Cortex of kidney (tissue), 1 donor: ENCODE measurements at places on chromosomes 7 and 10.

GRCh38 chr10:52276986-52277385, 37.1 kb upstream of the DKK1 start:
- DNase-seq = no peak

GRCh38 chr7:148556892-148557291, 33.7 kb upstream of the C7orf33 start:
- no peak for DNase-seq

DNA sequence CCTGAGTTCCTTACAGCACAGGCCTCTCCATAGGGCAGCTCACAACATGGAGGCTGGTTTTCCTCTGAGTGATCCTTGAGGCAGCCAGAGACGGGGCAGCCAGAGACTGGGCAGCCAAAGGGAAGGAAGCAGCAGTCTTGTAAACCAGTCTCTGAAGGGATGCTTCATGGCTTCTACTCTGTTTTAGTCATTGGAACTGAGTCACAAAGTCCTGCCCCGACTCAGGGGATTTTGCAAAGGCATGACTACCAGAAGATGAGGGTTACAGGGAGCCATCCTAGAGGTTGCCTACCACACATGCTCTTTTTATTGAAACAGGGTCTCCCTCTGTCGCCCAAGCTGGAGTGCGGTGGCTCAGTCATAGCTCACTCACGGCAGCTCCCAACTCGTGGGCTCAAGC, 44.4 kb upstream of the COMMD3 start:
- DNase-seq = no peak

GRCh38 chr7:131231381-131232220, 96.1 kb upstream of the MKLN1 start:
- no peak for DNase-seq

GRCh38 chr7:151696721-151697514, 177.2 kb upstream of the RHEB start:
- no peak for DNase-seq

DNA sequence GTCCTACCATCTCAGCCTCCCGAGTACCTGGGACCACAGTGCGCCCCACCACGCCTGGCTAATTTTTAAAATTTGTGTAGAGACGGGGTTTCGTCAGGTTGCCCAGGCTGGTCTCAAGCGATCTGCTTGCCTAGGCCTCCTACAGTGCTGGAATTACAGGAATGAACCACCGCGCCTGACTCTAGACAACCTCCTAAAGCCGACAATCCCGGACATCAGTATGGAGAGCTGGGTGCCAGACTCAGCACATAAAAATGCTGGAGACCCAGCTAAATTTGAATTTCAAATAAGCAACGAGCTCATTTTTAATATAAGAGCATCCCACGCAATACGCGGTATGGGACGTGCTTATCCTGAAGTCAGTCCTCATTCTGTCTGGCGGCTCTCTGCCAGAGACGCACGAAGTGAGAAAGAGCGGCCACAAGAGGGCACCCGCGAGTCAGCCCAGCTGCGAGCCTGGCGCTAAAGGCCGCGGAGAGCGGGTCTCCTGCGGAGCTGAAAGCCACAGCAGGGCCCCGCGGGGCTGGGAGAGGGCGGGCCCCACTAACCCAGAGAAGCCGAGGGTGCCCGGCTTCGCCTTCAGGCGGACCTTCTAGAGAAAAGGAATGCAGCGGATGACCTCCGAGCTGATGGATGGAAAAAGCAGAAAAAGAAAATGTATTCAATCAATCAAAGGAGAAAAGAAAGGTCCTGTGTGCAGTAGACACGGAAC, 7.0 kb downstream of the CALY start:
- DNase-seq = no peak

DNA sequence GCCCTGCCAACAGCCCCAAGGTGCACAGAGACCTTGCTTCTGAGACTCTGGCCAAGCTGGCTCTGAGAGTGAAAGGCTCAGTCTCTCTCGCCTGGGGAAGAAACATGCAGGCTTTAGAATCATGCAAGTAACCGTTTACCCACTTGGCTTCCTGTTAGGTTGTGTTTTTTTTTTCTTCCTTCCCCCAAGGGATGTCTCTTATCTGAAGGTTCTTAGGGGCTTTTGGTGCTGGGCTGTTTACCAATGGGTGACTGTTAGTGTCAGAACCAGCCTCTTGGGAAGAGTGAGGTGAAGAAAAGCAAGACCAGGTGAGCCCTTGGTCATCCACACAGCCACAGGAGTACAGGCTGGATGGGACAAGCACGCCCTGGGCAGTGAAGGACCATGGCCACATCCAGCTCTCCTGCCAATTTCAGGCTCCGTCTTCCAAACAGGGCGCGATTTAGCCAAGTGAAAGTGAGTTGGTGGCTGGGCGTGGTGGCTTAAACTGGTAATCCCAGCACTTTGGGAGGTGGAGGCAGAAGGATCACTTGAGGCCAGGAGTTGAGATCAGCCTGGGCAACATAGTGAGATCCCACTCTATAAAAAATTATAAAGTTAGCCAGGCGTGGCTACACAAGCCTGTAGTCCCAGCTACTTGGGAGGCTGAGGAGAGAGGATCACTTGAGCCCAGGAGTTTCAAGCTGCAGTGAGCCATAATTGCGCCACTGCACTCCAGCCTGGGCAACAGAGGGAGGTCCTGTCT, 76.3 kb upstream of the CUX1 start:
- DNase-seq = no peak

GRCh38 chr10:19731560-19731959, 84.7 kb upstream of the PLXDC2 start:
- no peak for DNase-seq

DNA sequence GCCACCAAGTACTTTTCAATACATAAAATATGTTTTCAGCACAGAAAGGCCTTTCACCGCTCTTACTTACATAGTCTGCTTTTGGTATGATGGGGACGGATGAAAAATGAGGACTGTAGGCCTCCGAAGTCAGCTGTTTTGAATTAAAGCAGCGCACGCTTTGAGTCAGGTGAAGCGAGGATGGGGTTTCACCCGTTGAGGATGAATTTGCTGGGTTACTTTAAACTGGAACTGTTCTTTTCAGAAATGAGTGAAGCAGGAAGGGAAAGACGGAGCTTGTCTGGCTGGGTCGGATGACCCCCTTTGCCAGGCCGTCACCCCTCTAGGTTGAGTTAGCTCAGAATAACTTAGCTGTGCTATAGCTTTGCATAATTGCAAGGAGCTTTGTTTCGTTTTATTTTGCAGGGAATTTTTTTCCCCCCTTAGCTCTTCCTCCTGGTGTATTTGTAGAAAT, 40.0 kb downstream of the CUX1 start:
- no peak for DNase-seq

DNA sequence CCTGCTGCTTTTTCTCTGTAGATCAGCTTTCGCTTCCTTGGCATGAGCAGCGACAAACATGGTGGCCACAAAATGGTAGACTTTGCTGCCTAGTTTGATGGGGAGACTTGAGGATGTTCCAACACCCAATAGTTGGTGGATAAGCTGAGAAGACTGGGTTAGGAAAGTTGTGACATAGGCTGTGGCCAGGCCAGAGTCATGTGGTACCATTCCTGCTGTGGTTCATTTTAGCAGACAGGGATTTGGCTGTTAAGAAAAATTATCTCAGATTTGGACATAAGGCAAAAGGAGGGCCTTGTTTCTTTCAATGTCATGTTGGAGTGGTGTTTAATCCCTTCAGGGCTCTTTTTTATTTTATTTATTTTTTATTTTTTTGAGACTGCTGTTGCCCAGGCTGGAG, 26.6 kb upstream of the FAM180A start:
- no peak for DNase-seq

DNA sequence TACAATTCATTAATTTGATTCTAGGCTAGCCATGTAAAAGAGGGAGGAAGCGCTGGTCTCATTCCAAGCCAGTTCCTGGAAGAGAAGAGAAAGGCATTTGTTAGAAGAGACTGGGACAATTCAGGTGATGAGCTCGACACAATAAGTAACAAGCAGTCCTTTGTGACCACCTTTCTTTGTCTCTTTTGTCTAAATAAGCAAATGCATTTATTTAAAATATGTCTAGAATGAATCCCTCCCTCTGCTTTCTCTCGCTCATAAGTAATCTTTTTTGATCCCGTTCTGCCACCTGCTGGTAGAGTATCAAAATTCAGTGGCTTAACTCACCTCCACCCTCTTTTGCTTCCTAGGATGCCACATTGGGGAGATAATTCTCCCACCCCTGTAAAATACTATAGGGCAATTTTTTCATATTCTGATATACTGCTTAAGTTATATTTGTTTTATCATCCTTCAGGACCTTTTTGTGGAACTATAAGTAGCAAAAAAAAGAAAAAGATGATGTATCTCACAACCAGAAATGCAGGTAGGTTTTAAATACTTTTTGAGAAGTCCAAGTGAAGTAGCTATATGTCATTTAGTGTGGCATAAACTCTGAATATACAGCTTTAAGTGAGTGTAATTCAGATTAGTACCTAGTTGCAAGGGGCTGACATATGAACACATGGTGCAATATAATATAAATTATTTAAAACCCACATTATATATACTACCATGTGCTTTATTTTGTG, 91.5 kb downstream of the GSDME start:
- DNase-seq = no peak

GRCh38 chr10:60448246-60448645, 58.6 kb upstream of the ANK3 start:
- no peak for DNase-seq

DNA sequence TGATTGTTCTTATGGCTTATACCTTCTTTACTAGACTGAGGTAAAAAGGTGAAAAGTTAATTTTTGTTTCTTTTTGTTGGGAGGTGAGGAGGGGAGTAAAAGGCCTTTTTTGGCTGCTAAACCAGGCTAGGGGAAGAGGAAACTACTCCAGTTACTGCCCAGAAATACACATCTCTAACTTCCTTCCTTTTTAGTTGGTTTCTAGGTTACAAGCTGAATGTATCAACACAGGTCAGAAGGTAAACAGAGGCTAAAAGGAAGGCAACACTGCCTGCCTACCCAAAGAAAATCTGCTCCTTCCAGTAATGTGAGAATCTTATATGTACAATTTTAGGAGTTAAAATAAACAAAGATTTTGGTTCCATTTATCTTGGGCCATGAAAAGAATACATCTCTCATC, 140.4 kb downstream of the NRBF2 start:
- no peak for DNase-seq

DNA sequence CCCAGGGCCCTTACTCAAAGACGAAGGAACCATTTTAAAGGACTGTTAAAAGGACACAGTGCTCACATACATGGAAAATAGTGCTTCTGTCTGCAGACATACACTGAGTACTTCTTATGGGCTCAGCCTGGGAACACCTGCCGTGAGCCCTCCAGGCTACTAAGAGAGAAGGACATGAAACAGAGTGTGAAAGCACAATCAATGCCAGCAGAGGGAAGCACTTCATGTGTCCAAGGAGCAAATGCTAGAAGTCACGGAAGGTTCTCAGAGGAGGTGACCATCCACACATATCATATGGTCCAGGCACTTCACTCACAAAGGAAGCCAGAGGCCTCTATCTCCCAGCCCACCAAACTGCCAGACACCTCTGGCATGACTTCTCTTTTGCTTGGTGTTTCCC, 15.5 kb downstream of the ELMO1 start:
- no peak for DNase-seq

DNA sequence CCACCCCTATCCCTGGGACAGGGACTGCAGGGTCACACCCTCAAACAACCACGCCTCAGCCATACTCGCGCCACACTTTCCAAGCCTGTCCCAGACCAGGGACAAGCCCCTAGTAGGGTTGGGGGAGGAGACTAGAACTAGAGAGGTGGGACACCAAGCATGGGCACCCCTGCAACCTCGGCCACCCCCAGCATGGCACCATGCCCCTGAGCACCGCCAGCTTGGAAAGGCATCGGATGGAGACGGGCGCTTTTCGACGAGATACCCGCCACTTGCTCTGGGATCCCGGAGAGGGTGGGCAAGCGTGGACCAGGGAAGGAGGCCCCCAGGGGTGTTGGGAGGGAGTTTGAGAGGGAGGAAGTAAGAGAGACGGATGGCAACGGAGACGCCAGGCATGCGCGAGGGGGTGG, 13.1 kb upstream of the KMT2E start:
- no peak for DNase-seq

- DNase-seq = no peak
Measured at GRCh38 chr7:91883676-91884362, 3.3 kb upstream of the MTERF1 start.

- DNase-seq = no peak
Measured at GRCh38 chr10:68997211-68997610, 8.6 kb downstream of the KIFBP start.

DNA sequence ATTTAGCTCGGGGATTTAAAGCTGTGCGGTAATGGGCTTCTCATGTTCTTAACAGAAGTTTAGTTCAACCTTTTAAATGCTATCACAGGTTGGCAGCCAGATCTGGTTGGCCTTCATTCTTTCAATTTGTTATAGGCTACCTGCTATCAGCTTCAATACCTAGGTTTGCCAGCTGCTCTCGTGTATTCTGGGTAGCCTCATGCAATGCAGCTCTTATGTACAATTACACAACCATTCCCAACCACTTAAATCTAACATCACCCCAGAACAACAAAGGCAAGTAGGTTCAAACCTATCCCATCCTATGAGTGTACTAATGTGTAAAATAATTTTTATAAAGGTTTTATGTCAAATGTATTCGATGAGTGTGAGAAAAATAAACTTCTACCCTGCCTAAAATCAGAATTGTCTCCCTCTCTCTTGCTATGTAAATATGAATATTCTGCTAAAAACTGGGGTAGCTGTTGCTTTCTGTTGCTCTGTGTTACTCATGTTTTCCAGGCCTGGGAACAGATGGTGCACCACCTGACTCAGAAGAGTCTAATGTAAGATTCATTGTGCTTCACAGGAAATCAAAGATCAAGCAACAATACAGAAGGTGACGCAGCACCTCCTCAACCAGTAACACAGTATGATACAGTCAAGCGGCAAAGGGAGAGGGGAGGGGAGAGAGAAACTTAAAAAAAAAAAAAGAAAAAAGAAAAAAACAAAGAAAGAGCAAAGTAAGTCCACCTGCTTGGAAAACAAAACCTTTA, 188.6 kb downstream of the ETV1 start:
- DNase-seq = no peak

DNA sequence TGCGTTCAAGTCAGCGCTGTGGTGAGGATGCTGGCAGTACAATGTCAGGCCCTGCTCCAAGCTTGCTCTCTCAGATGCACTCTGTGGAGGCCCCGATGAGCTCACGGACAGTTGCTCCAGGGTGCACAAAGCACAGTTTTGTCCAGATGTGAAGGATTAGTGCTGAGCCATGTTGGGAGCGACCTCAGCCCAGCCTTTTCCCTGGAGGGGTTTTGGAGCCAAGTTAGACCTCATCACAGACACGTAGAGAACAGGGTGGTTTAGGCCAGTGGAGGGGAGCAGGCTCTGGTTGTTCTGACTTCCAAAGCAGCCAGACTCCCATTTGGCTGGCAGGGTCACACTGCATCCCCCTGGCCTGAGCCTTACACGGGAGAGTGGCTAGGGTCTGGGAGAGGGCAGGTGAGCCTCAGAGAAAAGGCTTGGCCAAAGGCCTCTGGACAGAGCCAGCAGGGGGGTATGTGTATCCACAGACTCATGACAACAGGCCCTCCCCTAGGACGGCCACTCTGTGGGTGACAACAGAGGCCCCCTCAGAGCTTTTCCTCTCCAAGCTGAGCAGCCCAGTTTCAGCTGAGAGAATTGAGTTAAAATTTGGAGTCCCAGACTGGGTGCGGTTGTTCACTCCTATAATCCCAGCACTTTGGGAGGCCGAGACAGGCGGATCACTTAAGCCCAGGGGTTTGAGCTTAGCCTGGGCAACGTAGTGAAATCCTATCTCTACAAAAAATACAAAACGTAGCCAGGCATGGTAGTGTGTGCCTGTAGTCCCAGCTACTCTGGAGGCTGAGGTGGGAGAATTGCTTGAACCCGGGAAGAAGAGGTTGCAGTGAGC, 4.7 kb downstream of the PLAC9 start:
- DNase-seq = no peak
